ENCODE measurements at places on chromosomes 2 and 18. TPM values are rescaled to one million over a fixed set of nuclear protein-coding genes. Genes with fewer than 3 reads are reported as not detected.
A peak's percentile ranks its signal among the peaks of the same experiment; 100 is the strongest.

CCBE1 gene
- 71.1 TPM for total RNA-seq

DCDC2C gene
- total RNA-seq: not detected

LMAN1 gene
- total RNA-seq: 110 TPM

MROH2A gene
- not detected for total RNA-seq

ZC3H8 gene
- 20.2 TPM for total RNA-seq

SERPINB8 gene
- 5.6 TPM for total RNA-seq

ACVR1 gene
- total RNA-seq: 24.7 TPM

GRCh38 chr2:9805435-9806297 lies 37.6 kb upstream of the TAF1B start:
- no peaks in the 10 kb centered on the region for H3K36me3 ChIP-seq
- DNase-seq: no peak
- no peaks in the 10 kb centered on the region for H3K27me3 ChIP-seq

GRCh38 chr18:3060667-3061580 lies 48.0 kb upstream of the LPIN2 start:
- no peaks in the 10 kb centered on the region for H3K27me3 ChIP-seq
- DNase-seq: no peak
- no peaks in the 10 kb centered on the region for H3K36me3 ChIP-seq
- H3K4me1 ChIP-seq: peaks cover 15% of the 10 kb centered on the region
- no peak overlapping the region for H3K4me3 ChIP-seq

- H3K27me3 ChIP-seq: no peaks in the 10 kb centered on the region
- H3K4me3 ChIP-seq: no peak overlapping the region
- H3K27ac ChIP-seq: no peak overlapping the region
Observed at GRCh38 chr2:169540146-169540545, 30.6 kb downstream of the KLHL41 start.

DNA sequence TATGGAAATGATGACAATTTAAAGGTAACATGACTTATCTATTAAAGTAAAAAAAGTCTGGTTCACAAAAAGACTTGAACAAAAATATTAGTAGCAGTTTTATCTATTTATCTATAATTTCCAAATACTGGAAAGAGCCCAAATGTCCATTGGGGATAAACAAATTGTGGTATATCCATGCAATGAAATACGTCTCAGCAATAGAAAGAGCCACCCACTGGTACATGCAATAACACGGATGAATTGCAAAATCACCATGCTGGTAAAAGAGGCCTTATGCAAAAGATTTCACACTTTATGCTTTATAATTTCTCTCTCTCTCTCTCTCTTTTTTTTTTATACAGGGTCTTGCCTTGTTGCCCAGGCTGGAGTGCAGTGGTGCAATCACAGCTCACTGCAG lies 91.4 kb upstream of the ASAP2 start:
- DNase-seq: no peak
- no peak overlapping the region for H3K4me3 ChIP-seq
- no peaks in the 10 kb centered on the region for H3K36me3 ChIP-seq
- H3K27me3 ChIP-seq: no peaks in the 10 kb centered on the region
- peaks cover 14% of the 10 kb centered on the region for H3K4me1 ChIP-seq

DNA sequence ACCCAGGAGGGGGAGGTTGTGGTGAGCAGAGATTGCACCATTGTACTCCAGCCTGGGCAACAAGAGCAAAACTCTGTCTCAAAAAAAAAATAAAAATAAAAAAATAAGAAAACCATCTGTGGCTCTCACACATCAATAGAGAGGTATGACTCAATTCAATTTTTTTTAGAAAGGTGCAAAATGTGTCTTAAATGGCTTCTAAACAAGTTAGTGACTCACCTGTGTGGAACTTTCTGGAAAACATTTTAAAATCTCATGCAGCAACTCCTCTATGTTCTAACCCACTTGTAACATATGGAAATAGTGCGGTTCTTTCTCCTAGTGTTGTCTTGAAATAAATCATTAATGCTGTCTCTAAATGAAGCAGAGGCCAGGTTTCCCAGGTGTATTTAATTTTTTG lies 10.7 kb upstream of the SULT1C4 start:
- DNase-seq: no peak
- no peak overlapping the region for H3K27ac ChIP-seq
- H3K27me3 ChIP-seq: no peaks in the 10 kb centered on the region
- H3K4me3 ChIP-seq: no peak overlapping the region

- H3K36me3 ChIP-seq: no peaks in the 10 kb centered on the region
- no peak for DNase-seq
- no peak overlapping the region for H3K4me3 ChIP-seq
Observed at GRCh38 chr2:12114816-12115215, 368.4 kb downstream of the LPIN1 start.

DNA sequence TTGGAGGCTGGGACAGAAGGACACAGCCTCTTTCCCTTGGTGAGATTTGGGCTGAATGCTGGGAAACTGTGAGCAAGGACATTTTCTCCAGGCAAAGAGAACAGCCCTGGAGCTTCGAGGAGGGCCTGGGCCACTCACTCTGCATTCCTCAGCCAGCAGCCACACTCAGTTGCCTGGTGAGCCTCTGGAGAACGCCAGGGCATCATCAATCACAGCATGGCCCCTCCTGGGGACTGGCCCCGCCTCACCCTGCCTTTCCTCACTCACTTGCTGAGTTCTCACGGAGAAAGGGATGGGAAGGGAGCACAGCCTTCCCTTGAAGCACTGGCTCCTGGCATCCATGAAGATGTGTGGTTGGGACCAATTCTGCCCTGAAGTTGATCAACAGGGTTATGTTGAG lies 55.0 kb downstream of the APOB start:
- no peak for DNase-seq
- H3K27ac ChIP-seq: no peak overlapping the region
- peaks cover 32% of the 10 kb centered on the region for H3K4me1 ChIP-seq
- no peaks in the 10 kb centered on the region for H3K36me3 ChIP-seq
- H3K4me3 ChIP-seq: no peak overlapping the region

DNA sequence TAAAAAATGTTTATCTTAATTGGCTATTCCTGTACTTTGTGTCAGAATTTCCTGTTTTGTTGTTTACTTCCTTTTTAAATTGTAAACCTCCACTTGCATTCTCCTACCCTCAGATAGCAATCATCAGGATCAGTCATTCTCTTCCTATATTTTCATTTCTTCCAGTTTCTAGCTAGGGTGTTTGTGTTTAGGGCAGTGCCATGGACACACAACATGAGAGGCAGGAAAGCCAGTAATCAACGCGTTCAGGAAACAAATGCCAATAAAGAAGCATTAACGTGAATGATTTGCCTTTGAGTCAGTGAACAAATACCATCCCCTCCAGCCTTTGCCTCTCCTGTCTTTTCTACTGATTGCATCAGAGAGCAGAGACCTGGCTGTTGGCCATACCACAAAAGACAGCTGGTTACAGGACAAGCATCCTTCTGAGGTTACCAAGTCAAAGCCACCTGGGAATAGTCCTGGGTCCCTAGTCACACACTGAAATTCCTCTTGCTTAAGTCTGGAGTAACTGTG lies 56.7 kb upstream of the FHL2 start:
- no peak overlapping the region for H3K27ac ChIP-seq
- DNase-seq: no peak
- H3K4me3 ChIP-seq: no peak overlapping the region
- peaks cover 20% of the 10 kb centered on the region for H3K4me1 ChIP-seq

- DNase-seq: no peak
- no peaks in the 10 kb centered on the region for H3K27me3 ChIP-seq
- peaks cover 2% of the 10 kb centered on the region for H3K4me1 ChIP-seq
- H3K27ac ChIP-seq: no peak overlapping the region
- H3K36me3 ChIP-seq: peaks cover 4% of the 10 kb centered on the region
Observed at GRCh38 chr2:240628808-240629618, 3.7 kb downstream of the GPR35 start.

DNA sequence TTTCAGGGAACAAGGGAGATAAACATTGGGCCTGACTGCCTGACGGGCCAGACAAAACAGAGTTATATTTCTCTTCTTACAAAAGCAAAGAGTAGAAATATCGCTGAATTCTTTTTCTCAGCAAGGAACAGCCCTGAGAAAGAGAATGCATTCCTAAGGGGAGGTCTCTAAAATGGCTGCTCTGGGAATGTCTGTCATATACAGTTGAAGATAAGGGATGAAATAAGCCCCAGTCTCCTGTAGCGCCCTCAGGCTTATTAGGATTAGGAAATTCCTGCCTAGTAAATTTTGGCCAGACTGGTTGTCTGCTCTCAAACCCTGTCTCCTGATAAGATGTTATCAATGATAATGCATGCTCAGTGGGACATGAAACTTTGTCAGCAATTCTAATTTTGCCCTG lies 134.9 kb upstream of the CNTNAP5 start:
- H3K4me3 ChIP-seq: no peak overlapping the region
- DNase-seq: no peak
- H3K27me3 ChIP-seq: no peaks in the 10 kb centered on the region
- no peaks in the 10 kb centered on the region for H3K36me3 ChIP-seq
- no peaks in the 10 kb centered on the region for H3K4me1 ChIP-seq

- no peaks in the 10 kb centered on the region for H3K27me3 ChIP-seq
- H3K36me3 ChIP-seq: peaks cover 3% of the 10 kb centered on the region
- H3K4me1 ChIP-seq: peaks cover 15% of the 10 kb centered on the region
- DNase-seq: no peak
- H3K4me3 ChIP-seq: no peak overlapping the region
- no peak overlapping the region for H3K27ac ChIP-seq
Observed at GRCh38 chr2:69559442-69560146, 83.9 kb downstream of the AAK1 start.

DNA sequence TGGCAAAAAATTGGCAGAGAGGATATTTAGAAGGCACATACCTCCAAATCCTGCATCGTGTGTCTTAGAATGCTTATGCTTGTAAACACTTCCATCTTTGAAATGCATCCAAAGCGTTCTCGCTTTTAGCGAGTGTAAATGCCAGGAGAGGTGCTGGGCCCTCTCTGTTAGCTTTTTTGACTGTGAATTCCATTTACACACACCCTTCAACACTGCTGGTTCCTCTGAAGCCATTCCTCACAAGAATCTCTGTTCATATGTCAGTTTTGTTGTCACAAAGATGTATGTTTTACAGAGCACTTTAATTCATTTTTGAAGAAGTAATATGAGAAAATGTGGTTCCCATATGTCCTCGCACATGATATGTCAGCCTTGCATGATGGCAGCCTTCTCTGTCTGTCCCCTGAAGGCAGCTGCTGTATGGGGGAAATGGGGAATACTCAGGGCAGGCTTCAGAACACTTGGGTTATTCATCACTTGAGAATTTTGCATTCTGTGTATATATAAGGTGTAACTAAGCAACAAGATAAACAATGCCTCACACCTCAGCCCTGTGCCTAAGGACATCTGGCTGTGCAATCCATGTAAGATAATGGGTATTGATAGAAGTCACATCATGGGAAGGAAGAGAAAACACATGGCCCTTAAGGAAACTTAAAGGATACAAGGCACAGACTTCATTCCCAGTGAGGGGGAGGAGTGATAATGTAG lies 52.3 kb downstream of the RAB27B start:
- peaks cover 6% of the 10 kb centered on the region for H3K27me3 ChIP-seq
- H3K27ac ChIP-seq: peak overlapping the region; percentile 71
- peaks cover 28% of the 10 kb centered on the region for H3K4me1 ChIP-seq
- H3K36me3 ChIP-seq: no peaks in the 10 kb centered on the region
- DNase-seq: no peak

DNA sequence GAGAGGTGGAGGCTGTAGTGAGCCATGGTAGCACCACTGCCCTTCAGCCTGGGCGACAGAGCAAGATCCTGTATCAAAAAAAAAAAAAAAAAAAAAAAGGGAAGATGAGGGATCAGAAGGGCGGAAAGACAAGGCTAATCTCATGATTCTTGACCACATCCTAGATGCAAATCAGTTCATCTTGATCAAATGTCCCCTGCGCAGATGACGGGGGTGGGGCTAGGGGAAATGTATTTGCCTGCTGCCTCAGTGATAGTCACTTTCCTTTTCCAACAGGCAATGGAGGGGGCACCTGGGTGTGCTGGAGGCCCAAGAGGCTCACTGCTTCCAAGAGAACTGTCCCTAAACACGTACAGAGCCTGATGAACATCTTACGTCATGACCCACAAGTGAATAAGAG lies 3.7 kb upstream of the EMILIN2 start:
- H3K36me3 ChIP-seq: no peaks in the 10 kb centered on the region
- DNase-seq: no peak
- no peak overlapping the region for H3K27ac ChIP-seq

GRCh38 chr2:172772633-172773032 lies 37.0 kb downstream of the RAPGEF4 start:
- peaks cover 3% of the 10 kb centered on the region for H3K4me1 ChIP-seq
- H3K4me3 ChIP-seq: no peak overlapping the region
- peaks cover 4% of the 10 kb centered on the region for H3K36me3 ChIP-seq
- H3K27me3 ChIP-seq: no peaks in the 10 kb centered on the region

- no peak for DNase-seq
- no peaks in the 10 kb centered on the region for H3K27me3 ChIP-seq
- H3K36me3 ChIP-seq: peaks cover 41% of the 10 kb centered on the region
Observed at GRCh38 chr2:48496849-48497248, 33.1 kb upstream of the STON1 start.

GRCh38 chr2:127305990-127306585 lies 12.1 kb upstream of the ERCC3 start:
- H3K27me3 ChIP-seq: no peaks in the 10 kb centered on the region
- no peaks in the 10 kb centered on the region for H3K4me1 ChIP-seq
- no peak for DNase-seq
- peaks cover 7% of the 10 kb centered on the region for H3K36me3 ChIP-seq

DNA sequence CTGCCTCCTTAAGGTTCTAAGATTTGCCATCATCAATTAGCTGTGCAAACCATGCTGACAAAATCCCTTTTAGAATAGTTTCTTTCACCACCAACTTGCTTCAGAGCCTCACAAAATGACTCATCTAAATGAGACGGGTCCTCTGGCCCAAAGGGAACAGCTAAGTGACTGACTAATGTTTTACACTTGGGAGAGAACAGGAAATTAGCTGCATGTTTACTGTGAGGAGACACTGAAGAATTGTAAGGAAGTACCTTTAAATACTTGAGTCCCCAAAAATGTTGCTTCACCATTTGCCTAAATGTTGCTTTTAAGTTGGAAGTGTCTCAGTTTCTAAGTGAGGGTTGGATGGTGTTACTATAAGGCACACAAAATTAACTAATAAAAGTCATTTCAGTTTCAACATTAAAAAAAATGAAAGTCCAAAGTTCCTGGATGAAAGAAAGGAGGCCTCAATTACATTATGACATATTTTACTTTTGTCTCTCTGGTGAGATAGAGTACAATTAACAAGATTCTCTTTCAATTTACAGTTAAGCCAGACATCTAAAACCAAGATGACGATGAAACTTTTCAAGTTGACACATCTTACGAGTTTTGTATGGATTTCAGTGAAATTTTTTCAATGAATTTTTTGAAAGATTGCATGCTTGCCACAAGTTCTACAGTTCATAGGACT lies 229.1 kb upstream of the FN1 start:
- H3K27me3 ChIP-seq: no peaks in the 10 kb centered on the region
- no peak overlapping the region for H3K27ac ChIP-seq
- no peak overlapping the region for H3K4me3 ChIP-seq
- H3K36me3 ChIP-seq: no peaks in the 10 kb centered on the region
- no peak for DNase-seq
- H3K4me1 ChIP-seq: peaks cover 20% of the 10 kb centered on the region

DNA sequence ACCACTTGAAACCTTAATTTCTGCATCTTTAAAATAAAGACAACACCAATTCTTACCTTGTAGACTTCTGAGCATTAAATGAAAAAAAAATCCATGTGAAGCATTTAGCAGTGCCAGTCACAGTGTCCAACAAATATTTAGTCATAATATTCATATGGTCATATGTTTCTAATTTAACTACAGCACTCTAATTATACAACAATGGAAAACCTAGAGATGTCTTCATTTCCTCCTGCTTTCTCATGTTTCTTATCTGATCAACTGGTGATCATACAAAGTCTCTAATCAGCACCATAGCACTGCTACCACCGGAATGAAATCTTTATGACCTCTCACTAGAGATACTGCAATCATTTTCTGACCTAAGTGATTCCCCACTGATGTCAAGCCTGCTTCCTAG lies 10.2 kb upstream of the SCN3A start:
- peaks cover 3% of the 10 kb centered on the region for H3K27me3 ChIP-seq
- no peak overlapping the region for H3K4me3 ChIP-seq
- no peak for DNase-seq
- H3K36me3 ChIP-seq: no peaks in the 10 kb centered on the region

Measured in mesothelial cell of epicardium (in vitro differentiated cells).